HFFc6 (cell line): ENCODE measurements at places on chromosomes 6 and 20. TPM values are rescaled to one million over a fixed set of nuclear protein-coding genes. Genes with fewer than 3 reads are reported as not detected.

GRCh38 chr20:35291654-35292503 lies at the start of gene FAM83C:
Gene FAM83C, minus strand, starts transcription at chr20:35292425. Its CDS starts 121 bp downstream, at chr20:35292304.
- H3K27me3 ChIP-seq, result peaks cover 13% of the 10 kb centered on the region
- H3K27ac ChIP-seq, result no peak within 1 kb of the TSS
- H3K36me3 ChIP-seq, result no peaks in the 10 kb centered on the region
- no peaks in the 10 kb centered on the region; the same call in 1 of the 2 replicates for H3K4me1 ChIP-seq

GRCh38 chr20:9838378-9839295 lies at the start of gene PAK5:
Gene PAK5, minus strand, starts transcription at chr20:9839076. Its CDS starts 194,748 bp downstream, at chr20:9644328.
- H3K4me1 ChIP-seq, result no peaks in the 10 kb centered on the region
- H3K4me3 ChIP-seq, result no peak within 1 kb of the TSS
- H3K27me3 ChIP-seq, result no peaks in the 10 kb centered on the region
- no peak within 1 kb of the TSS for H3K27ac ChIP-seq

Gene KHDRBS2
- total RNA-seq, result not detected in 3 replicates

GRCh38 chr6:115885636-115886366 lies 174.9 kb downstream of the FRK start:
- DNase-seq, result no peak
- no peaks in the 10 kb centered on the region for H3K27me3 ChIP-seq
- H3K4me1 ChIP-seq, result peaks cover 2% of the 10 kb centered on the region
- H3K4me3 ChIP-seq, result no peak overlapping the region
- H3K36me3 ChIP-seq, result no peaks in the 10 kb centered on the region

Gene SSTR4
- not detected in 3 replicates for total RNA-seq

DNA sequence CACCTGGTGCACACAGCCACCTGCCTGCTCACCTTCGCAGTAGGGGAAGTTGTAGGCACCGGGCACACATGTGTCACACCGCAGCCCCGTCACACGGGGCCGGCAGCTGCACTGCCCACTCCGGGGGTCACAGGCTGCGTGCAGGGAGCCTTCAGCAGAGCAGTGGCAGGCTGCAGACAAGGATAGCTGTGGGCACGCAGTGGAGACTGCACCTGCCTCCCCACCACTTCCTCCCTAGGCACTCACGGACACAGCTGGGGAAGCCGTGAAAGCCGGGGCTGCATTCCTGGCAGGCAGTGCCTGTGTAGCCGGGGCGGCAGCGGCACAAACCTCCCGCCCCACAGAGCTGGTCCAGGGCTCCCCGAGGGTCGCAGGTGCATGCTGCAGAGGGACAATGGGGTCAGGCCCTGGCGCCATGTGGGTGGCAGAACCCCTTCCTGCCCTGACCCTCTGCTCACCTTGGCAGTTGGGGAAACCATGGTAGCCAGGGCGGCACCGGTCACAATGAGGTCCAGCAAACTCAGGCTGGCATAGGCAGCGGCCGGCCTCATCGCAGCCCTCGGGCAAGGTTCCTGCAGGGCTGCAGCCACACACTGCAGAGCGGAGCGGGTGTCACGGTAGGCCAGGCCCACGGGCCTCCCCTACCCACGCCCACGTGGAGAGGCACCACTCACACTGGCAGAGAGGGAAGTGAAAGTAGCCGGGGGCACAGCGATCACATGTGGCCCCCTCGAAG lies 29.4 kb downstream of the LAMA5 start:
- no peak for DNase-seq
- no peak overlapping the region for H3K27ac ChIP-seq
- H3K4me1 ChIP-seq, result no peaks in the 10 kb centered on the region
- 0 out of 2 replicates have a peak, but pooled peaks cover 5% of the 10 kb centered on the region for H3K36me3 ChIP-seq
- H3K27me3 ChIP-seq, result peaks cover 8% of the 10 kb centered on the region
